ENCODE measurements at places on chromosomes 4 and X.
A peak's percentile ranks its signal among the peaks of the same experiment; 100 is the strongest.

- DNase-seq = no peak
Measured at GRCh38 chr4:132297346-132297745, 851.7 kb upstream of the PCDH10 start.

GRCh38 chrX:78314561-78314960 lies 12.8 kb downstream of the CYSLTR1 start:
- DNase-seq = no peak

- DNase-seq = no peak
Measured at GRCh38 chr4:92791871-92792440, 488.2 kb downstream of the GRID2 start.

DNA sequence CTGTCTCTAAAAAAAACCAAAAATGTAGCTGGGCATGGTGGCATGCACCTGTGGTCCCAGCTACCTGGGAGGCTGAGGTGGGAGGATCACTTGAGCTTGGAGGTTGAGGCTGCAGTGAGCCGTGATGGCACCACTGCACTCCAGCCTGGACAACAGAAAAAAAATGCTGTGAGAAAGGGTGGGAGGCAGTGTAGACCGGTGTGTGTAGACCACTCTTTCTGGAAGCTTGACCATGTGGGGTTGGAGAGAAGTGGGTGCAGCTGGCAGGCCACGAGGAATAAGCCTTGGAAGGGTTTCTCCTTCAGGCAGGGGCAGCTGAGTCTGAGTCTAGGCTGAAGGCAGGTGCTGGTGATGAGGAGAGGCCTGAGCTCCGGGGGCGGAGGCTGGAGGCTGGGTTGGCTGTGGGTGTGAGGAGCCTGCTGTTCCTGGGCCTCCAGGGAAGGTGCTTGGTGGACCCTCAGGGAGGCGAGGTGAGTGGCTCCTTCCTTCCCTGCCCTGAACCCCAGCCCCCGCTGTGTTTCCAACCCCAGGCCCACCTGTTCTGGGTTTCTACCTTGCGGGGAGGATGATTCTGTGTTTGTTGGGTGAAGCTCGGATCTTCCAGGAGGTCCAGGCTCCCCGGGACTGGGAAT lies 9.3 kb upstream of the TBC1D14 start:
- DNase-seq = no peak

GRCh38 chrX:154532690-154533089 lies 14.0 kb downstream of the G6PD start:
- no peak for DNase-seq

DNA sequence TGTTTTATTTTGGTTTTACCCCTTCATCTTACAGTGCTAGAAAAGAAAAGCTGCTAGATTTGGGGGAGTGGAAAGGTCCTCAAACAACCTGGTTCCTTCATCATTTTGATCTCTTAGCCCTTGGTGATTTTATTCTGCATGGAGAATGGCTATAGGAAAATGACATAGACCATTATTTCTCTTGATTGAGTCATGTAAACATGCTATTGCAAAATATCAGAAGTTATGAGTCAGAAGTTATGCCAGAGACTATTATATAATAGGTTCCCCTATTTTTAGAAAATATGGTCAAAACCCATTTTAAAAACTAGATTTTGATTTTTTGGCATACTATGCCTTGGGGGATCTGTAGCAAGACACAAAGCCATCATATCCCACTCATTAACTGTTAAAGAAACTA lies 83.7 kb upstream of the FAM9C start:
- DNase-seq = no peak

DNA sequence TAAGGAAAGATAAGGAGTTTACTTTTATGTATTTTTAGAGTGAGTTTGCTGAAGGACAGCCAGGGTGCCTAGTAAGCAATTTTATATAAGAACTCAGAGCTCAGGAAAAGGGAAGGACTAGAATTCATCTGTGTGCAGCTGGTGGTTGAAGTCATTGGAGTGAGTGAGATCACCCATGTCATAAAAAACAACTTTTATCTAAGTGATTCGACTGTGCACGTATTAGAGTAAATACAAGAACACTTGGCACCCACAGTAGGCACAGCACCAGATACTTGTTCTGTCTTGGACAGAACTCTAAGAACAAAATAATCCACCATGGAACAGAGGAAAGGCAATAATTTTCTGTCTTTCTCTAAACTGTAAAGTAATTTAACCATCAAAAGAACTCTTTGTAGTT lies 31.6 kb downstream of the SYNPO2 start:
- DNase-seq = no peak

DNA sequence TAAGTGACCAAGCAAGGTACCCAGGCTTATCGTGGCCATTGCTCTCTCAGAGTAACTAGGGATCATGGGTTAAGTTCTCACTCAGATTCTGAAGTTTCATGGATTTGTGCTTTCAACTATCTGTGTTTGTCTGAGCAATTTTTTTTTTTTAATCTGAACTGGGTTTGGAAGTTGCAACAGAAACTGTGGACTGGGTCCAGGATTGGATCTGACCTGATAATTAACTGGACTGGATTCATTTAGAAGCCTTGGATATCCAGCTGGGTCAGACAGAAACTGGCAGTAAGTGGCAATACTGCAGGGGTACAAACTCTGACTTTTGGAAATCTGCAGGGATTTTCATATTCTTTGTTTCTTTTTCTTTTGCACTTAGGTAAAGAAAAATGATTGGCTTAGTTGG lies 38.7 kb upstream of the FGF2 start:
- no peak for DNase-seq

GRCh38 chr4:22512306-22512705 lies 3.6 kb downstream of the ADGRA3 start:
- no peak for DNase-seq

DNA sequence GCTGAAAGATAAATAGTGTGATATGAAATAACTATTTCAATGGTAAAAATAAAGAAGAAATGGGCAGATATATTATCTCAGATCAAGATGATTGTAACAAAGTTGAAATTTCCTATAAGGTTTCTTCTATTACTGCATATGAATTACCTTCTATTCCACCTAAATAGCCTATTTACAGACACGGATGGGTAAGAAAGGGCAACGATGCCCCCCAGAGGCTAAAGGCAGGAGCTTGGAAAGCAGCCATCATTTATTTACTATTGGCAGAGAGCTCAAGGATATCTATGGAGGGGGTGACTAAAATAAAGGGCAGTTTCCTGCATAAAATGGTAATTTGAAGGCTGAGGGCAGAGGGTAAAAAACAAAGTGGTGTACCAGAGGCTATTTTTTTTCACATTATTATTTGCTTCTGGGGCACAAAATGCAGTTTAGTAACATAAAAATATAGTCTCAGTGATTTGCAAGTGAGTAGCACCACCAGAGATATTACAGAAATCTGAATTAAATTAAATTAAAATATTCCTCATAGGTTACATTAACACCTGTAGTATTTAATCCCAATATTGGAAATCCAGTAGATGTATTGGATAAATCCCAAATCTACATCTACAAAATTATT lies 123.1 kb downstream of the BTC start:
- peak; percentile 64 for DNase-seq

DNA sequence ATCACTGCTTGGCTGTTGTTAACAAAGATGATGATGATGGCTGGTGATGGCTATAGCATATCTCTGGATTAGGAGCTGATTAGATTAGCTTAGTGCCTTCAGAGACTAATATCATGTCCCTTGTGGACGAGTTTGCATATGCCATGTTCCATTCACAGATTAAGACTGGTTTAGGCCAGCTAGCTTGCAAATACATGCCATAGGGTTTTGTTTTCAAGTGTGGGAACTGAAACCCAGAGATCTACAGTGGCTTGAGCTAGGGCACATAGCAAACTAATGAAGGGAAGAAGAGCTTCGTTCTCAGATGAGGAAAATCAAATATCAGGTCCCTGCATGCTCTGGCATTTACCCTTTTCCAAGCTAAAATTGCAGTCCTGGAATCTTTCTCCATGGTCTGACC lies 492.3 kb downstream of the MAGEE1 start:
- no peak for DNase-seq

DNA sequence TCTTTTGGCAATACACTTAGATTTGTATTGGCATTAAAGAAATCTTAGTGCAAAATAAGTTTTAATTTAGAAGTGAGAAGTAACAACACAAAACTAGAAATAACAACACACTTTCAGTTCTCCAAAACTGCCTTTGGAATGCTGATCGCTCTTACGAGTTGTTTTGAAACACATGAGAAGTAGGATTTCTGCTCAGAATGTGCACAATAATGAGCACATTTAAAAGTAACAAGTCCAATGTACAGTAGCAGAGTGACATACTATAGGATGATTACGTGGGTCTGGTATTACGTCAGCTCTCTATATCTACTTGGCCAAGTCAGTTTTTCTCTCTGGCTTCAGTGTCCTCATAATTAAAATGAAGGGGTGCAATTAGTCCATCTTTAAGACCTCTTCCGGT lies 164.8 kb downstream of the CHM start:
- DNase-seq = no peak

DNA sequence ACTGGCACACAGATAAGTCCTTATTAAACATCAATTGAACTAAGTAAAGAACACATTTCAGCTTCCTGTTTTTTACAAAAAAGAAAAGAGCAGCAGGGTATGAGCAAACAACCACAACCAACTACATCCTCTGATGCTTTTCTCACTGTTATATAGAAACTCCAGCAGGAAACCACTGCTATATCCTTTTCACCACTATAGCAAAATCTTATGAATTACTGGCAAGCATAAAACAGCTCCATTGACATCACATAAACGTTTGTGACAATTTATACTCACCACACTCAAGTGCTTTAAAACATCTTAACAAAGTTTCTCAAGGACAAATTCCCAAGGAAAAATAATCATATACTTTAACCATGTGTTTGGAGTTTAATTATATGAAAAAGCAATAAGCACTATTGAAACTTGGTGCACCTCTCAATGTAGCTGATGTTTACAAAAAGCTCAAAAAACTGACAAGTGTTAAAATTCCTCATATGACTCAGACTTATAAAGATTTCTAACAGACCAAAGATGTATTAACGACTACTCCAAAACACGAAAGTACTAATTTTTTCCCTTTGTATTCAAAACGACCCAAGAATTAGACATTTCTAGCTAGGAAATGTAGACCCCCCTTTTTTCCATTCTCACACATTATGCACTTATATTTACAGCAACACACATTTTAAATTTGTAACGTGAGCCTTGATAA lies 12.9 kb downstream of the GPRIN3 start:
- DNase-seq = no peak

GRCh38 chr4:179163147-179163546 lies 1720.9 kb upstream of the AGA start:
- DNase-seq = no peak

DNA sequence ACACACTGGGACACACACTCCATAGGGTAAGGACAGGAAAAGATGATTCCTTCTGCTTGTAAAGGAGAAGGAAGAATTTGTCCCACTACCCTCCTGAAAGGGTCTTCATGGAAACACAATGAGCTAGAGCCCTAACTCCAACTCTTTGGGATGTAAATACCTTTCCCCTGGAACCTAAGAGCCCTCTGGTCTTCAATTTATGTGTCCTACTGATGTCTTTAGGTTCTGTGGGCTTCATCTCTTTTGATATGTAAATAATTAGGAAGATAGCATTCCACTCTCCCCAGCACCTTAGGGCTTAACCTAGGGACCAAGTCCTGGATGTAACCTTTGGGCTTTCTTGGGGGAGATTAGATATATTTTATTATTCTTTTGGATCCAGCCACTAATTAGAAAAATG lies 38.3 kb downstream of the PF4 start:
- DNase-seq = peak; percentile 26

All from iPS-NIHi11 (cell line).